Left ventricle myocardium inferior (tissue), 1 donor: ENCODE measurements at places on chromosomes 4 and X.

DNA sequence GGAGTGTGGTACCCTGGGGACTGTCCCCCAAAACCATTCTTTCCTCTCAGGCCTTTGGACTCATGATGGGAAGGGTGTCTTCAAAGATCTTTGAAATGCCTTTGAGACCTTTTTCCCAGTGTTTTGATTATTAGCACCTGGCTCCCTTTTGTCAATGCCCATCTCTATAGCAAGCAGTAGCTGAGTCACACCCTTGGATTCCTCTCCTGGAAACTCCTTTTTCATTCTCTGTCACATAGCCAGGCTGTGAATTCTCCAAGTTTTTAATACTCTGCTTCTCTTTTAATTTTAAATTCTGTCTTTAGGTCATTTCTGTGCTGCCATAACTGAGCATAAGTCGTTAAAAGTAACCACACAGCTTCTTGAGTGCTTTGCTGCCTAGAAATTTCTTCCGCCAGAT, 29.7 kb downstream of the IL21 start:
- no peaks in the 10 kb centered on the region for H3K27me3 ChIP-seq
- no peak overlapping the region for H3K27ac ChIP-seq
- H3K4me1 ChIP-seq = no peaks in the 10 kb centered on the region
- no peaks in the 10 kb centered on the region for H3K36me3 ChIP-seq
- DNase-seq = no peak

DNA sequence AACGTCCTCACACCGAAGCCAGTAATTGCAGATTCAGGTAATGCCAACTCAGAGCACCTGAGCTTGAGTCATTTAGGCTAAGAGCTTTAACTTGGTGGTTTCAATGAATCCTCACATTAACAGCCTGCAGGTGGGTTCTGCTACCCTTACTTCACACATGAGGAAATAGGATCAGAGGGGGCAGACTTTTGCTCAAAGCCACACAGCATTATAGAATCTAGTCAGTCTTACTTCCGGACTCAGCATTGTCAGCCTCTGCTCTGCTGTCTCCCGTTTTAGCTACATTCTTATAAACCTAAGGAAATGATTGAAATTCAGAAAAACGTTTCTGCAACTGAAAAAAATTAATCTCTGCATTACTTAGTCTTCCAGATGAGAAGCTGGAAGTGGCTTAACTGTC, 6.0 kb downstream of the C4orf50 start:
- H3K27me3 ChIP-seq = peaks cover 96% of the 10 kb centered on the region
- H3K36me3 ChIP-seq = no peaks in the 10 kb centered on the region
- DNase-seq = no peak
- no peak overlapping the region for H3K27ac ChIP-seq

GRCh38 chrX:151753313-151754046, 18.9 kb downstream of the CNGA2 start:
- DNase-seq = peak; percentile 32
- H3K27me3 ChIP-seq = no peaks in the 10 kb centered on the region
- H3K4me3 ChIP-seq = no peak overlapping the region
- H3K27ac ChIP-seq = no peak overlapping the region

GRCh38 chr4:7189475-7190277, 2.7 kb upstream of the SORCS2 start:
- H3K4me3 ChIP-seq = no peak overlapping the region
- no peak overlapping the region for H3K27ac ChIP-seq

DNA sequence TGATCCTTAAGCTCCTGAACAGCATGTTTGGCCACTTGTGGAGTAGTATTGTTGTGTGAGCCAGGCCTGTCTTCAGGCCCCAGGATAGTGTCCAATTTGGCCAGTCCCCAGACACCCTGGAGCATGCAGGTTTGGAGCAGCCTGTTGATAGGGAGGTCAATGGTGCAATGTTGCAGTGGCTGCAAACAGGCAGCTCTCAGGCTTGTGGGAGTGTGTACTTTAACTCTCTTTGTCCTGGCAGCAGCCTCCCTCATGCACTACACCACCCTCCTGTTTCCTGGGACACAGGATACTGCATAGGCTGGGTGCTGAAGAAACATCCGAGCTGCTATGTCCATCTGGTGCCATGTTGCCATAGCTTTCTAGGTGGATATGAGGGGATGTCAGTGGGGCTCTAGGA, 24.0 kb downstream of the TECRL start:
- no peaks in the 10 kb centered on the region for H3K27me3 ChIP-seq
- H3K27ac ChIP-seq = peak overlapping the region; percentile 13
- H3K36me3 ChIP-seq = no peaks in the 10 kb centered on the region
- H3K4me3 ChIP-seq = no peak overlapping the region
- peaks cover 37% of the 10 kb centered on the region for H3K4me1 ChIP-seq

- peak overlapping the region; percentile 90 for H3K4me3 ChIP-seq
- H3K27ac ChIP-seq = peak overlapping the region; percentile 98
- DNase-seq = no peak
- H3K27me3 ChIP-seq = no peaks in the 10 kb centered on the region
- H3K4me1 ChIP-seq = peaks cover 42% of the 10 kb centered on the region
Measured at GRCh38 chr4:169611157-169611556, 1.2 kb downstream of the NEK1 start.

DNA sequence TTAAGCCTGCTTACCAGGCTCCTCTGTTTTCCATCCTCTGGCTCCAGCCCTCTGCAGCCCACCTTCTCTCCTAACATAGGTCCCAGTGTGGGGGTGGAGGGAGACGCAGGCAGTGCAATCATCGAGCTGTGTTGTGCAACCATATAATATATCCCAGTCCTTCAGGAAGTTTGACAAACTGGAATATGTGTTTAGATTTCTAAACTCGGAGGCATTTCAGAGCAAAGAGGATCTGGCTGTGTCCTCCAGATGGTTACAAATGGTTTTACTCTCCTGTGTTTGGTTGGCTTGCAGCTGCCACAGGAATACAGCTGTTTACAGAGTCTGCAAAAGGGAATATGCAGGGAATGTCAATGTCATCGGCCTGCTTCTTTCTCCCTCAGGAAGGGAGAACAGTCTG, 195.3 kb upstream of the LNX1 start:
- no peaks in the 10 kb centered on the region for H3K36me3 ChIP-seq
- no peak for DNase-seq
- H3K27ac ChIP-seq = peak overlapping the region; percentile 37
- peaks cover 3% of the 10 kb centered on the region for H3K4me1 ChIP-seq
- H3K27me3 ChIP-seq = peaks cover 7% of the 10 kb centered on the region

GRCh38 chr4:148868191-148868590, 426.0 kb upstream of the NR3C2 start:
- H3K36me3 ChIP-seq = no peaks in the 10 kb centered on the region
- H3K27me3 ChIP-seq = no peaks in the 10 kb centered on the region
- H3K27ac ChIP-seq = no peak overlapping the region
- H3K4me3 ChIP-seq = no peak overlapping the region
- no peak for DNase-seq

GRCh38 chr4:67160394-67160793, 384.9 kb downstream of the CENPC start:
- H3K4me3 ChIP-seq = no peak overlapping the region
- no peak overlapping the region for H3K27ac ChIP-seq
- no peaks in the 10 kb centered on the region for H3K27me3 ChIP-seq
- no peak for DNase-seq

DNA sequence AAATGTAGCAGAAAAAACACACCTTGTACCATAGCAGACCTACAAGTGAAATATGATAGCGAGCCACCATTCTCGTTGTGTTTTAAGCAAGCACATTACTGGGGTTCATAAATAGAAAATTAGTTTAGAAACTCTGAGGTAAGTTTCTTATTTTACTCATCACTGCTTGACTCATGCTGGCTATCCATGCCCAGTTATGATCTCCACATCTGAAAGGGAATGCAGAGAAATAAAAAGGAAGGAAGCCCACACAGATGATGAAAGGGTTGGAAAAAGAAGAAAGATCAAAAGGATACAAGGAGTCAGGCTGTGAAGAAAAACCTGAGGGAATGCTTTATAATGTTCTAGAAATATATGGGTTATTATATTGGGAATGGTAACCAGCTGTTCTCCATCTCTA, 54.5 kb downstream of the CAMK2D start:
- no peak for DNase-seq
- peak overlapping the region; percentile 46 for H3K27ac ChIP-seq
- H3K27me3 ChIP-seq = no peaks in the 10 kb centered on the region
- H3K4me3 ChIP-seq = no peak overlapping the region

GRCh38 chr4:142434519-142435224, 411.4 kb downstream of the INPP4B start:
- no peaks in the 10 kb centered on the region for H3K4me1 ChIP-seq
- no peak overlapping the region for H3K27ac ChIP-seq
- H3K36me3 ChIP-seq = no peaks in the 10 kb centered on the region
- no peak for DNase-seq
- H3K4me3 ChIP-seq = no peak overlapping the region
- H3K27me3 ChIP-seq = no peaks in the 10 kb centered on the region

- H3K27ac ChIP-seq = peak overlapping the region; percentile 14
- no peak overlapping the region for H3K4me3 ChIP-seq
- no peaks in the 10 kb centered on the region for H3K36me3 ChIP-seq
- peaks cover 13% of the 10 kb centered on the region for H3K4me1 ChIP-seq
- DNase-seq = peak; percentile 34
Measured at GRCh38 chr4:42954963-42955669, 62.6 kb downstream of the GRXCR1 start.

GRCh38 chr4:102843938-102844337, 16.6 kb upstream of the UBE2D3 start:
- H3K4me3 ChIP-seq = no peak overlapping the region
- DNase-seq = no peak
- H3K27ac ChIP-seq = no peak overlapping the region
- no peaks in the 10 kb centered on the region for H3K36me3 ChIP-seq

- no peak overlapping the region for H3K27ac ChIP-seq
- no peaks in the 10 kb centered on the region for H3K36me3 ChIP-seq
- DNase-seq = no peak
- H3K4me1 ChIP-seq = no peaks in the 10 kb centered on the region
- no peaks in the 10 kb centered on the region for H3K27me3 ChIP-seq
Measured at GRCh38 chr4:42489095-42489494, 91.8 kb downstream of the SHISA3 start.

- H3K4me3 ChIP-seq = no peak overlapping the region
- H3K4me1 ChIP-seq = peaks cover 6% of the 10 kb centered on the region
- DNase-seq = no peak
- H3K27ac ChIP-seq = no peak overlapping the region
- H3K36me3 ChIP-seq = no peaks in the 10 kb centered on the region
Measured at GRCh38 chr4:45550766-45551366, 573.0 kb downstream of the GABRG1 start.

GRCh38 chr4:102402223-102402622, 56.9 kb upstream of the SLC39A8 start:
- no peaks in the 10 kb centered on the region for H3K4me1 ChIP-seq
- no peak overlapping the region for H3K27ac ChIP-seq
- no peak overlapping the region for H3K4me3 ChIP-seq
- H3K36me3 ChIP-seq = no peaks in the 10 kb centered on the region
- DNase-seq = no peak
- no peaks in the 10 kb centered on the region for H3K27me3 ChIP-seq

DNA sequence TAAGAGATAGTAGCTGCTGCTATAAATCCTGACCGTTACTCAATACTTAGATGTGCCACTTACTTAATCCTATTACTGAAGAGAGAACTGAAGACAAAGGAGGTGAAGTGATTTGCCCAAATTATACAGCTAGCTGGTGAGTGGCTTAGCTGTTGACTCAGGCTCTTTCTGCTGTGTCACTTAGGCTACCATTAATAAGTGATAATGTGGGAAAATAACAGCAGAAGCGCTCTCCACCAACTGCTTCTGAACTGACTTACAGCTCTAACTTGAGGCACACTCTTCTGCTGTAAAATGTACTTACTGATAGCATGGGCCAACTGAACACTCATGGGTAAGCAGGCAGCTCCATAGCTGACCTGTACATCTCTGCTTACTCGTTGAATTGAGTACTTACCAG, 7.5 kb upstream of the KLHL5 start:
- no peak overlapping the region for H3K4me3 ChIP-seq
- H3K27me3 ChIP-seq = no peaks in the 10 kb centered on the region
- H3K4me1 ChIP-seq = peaks cover 17% of the 10 kb centered on the region

- peak overlapping the region; percentile 30 for H3K27ac ChIP-seq
- H3K27me3 ChIP-seq = no peaks in the 10 kb centered on the region
- H3K4me3 ChIP-seq = no peak overlapping the region
- H3K4me1 ChIP-seq = peaks cover 21% of the 10 kb centered on the region
Measured at GRCh38 chrX:12992544-12993118, 17.7 kb downstream of the TMSB4X start.

GRCh38 chr4:184856277-184856609, 30.5 kb upstream of the ACSL1 start:
- H3K27me3 ChIP-seq = peaks cover 5% of the 10 kb centered on the region
- DNase-seq = no peak
- H3K4me3 ChIP-seq = no peak overlapping the region
- no peaks in the 10 kb centered on the region for H3K4me1 ChIP-seq

DNA sequence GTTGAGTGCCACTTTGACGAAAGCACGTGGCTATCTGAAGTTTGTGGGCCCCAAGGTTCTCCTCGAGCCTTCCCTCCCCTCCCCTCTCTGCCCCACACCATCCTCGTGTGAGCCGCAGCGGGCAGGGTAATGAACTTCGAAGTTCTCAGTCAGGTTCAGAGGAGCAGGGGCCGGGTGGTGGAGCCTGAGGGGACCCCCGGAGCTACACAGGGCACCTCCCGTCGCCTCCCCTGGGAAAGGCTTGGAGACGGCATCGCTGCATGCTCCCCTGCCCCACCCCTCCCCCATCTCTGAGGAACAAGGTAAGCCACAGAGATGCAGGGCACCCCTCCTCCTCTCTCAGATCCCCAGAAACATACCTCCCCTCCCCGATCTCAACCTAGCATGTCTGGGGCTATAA, 2.8 kb upstream of the NKX1-1 start:
- H3K27me3 ChIP-seq = peaks cover 100% of the 10 kb centered on the region
- H3K4me1 ChIP-seq = peaks cover 34% of the 10 kb centered on the region
- H3K4me3 ChIP-seq = no peak overlapping the region
- no peaks in the 10 kb centered on the region for H3K36me3 ChIP-seq
- no peak for DNase-seq
